ENCODE measurements at places on chromosomes 7 and 10.

DNA sequence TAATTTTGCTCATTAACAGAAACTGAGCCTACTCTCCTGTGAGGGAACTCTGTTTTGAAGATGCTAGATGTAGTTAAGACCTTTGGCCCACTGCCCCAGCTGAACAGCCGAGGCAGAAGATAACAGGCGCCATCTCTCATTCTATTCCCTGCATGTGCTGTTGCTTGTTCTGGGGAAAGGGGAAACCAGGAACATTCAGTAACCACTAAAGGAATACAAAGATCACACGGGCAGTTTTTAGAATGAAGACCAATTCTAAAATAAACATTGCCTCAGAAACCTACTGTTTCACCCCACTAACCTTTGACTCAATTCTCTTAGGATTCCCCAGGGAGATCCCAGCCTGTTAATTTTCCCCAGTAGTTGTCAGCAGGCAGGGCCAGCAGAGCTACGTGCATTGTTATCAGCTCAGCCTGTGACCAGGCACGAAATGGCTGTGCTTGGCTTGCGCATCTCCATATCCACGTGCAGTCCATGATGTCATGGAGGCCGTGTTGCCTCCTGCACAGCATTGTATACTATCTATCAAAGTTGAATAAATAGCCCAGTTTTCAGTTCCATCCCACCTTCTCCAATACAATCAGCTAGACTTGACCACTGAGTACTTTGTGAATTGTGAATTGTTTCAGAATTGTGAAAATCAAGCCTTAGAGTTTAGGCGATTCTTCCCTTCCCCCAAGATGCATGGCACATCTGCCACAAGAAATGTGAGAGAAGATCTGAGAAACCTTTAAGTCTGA, 36.0 kb downstream of the ANK3 start:
- no peak for DNase-seq

- no peak for DNase-seq
Observed at GRCh38 chr10:75058161-75058560, 53.3 kb upstream of the SAMD8 start.

DNA sequence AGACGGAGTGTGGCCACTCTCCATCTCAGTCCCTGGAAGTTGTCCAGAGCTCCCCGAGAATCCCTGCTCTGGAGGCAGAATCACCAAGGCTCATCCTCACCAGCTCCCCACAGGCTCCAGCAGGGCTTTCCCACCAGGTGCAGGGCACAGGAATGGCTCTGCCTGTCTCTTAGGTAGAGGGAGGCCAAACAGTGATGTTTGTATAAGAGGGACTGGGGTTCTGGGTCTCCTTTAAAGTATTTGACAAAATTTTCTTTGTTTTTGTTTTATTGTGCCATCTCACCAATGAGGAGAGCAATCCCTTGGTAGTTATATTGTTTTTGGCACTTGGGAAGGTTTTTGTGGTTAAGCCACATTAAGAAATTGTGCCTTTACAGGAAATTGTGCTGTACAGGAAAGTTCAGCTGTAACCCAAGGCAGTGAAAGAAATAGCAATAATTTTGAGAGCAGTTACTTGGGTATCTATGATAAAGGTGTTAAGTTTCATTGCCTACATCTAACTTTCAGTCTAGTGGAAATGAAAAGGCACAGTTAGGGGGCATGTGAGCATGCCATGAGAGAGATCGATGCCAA, 219.3 kb upstream of the PRSS58 start:
- DNase-seq = peak; percentile 30

- DNase-seq = no peak
Observed at GRCh38 chr7:93375603-93376002, 143.4 kb downstream of the VPS50 start.

DNA sequence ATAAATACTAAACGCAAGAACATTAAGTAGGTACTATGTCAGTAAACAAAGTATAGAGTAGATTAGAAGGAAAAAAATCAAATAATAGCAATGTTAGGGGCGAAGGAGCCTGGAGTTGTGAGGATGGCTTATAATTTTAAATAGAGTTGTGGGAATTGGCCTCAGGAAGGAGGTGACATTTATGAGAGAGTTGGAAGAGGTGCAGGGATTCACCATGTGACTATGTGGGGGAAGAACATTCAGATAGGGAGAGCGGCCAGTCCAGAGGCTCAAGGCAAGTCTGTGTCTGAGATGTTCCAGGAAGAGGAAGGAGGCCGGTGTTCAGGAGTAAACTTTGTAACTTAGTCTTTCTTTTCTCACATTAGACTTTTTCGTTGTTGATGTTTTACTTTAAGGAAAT, 778.6 kb upstream of the C7orf33 start:
- DNase-seq = no peak

DNA sequence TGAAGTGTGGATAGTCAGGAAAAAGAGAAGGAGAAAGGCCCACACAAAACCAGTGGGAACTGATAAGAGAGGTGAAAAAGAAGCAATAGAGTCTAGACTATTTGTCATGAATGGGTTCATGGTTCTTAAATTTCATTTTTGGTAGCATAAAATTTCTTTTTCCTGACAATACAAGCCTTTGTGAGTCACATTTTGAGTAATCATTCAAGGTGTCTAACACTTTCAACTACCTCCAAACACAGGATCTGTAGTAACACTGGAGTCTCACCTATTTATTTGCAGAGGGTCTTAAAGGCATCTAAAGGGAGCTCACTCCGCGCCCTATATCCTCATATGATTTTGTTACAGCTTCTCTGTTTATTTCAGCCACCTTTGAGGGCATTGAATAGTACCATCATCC, 96.0 kb downstream of the SAMD9 start:
- no peak for DNase-seq

DNA sequence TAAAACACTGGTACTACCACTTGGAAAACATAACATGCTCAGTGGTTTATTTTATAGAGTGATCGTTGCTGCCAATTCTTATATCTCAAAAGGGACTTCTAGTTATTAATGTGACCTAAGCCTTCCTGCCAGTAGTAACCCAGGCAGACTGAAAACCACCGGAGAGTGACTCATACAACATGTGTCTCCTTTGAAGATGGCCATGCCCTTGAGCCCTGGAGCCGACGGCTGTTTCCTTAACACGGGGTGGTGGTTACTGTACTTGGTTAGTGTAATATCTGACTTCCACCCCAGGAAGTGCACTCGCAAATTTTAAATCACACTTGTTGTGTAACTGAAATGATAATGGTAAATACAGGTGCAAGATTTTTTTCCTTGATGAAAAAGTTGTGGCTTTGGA, 30.5 kb downstream of the JAKMIP3 start:
- DNase-seq = no peak

DNA sequence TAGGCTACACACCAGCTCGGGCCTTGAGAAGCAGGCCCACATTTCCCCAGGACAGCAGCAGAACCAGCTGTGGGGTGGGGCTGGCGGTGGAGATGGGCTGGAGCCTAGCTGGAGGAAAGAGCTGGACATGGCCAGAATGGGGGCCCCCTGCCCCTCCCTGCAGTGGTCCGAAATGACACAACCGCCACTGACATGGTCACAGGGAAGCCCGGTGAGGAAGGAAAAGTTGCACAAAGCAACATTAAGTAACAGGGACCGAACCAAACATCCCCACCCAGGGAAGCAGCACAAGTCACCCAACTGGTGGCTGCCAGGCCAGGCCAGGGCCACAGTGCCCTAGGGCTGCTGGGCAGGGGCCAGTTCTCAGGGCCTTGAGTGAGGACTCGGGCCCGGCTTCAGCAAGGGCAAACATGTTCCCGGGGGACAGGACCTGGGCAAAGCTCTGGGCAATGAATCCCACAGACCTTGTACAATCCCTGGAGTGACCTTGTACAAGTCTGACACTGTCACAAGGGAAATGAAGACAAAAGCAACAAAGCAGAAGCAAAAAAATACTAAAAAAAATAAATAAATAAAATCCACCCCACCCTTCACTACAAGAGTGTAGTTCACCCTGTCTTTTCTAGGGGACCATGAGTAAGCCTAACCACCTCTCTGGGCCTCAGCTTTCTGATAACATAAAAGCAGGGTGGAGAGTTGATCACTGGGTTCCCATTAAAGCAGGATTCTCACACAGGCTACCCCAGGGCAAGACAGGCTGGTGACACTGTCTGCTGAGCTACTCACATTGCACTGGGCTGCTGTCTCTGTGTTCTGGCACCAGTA, 33.0 kb downstream of the PSAP start:
- no peak for DNase-seq

- DNase-seq = no peak
Observed at GRCh38 chr7:131021902-131022301, 287.9 kb upstream of the KLF14 start.

DNA sequence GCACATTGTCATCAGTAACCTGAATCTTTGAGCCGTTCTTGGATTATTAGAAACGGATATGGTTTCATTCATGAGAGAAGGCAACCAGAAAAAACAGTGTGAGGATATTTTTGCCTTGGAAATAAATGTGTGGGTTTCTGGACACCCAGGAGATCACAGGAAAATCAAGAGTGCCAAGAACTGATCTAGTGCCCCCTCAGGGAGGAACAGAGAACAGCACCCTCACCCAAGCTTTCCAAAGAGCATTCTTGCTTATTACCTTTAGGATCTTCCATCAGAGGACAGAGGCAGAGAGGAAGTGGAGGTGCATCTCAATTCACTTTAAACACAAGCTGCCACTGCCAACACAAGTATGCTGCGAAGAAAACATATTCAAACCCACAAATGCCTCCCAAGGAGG, 851.5 kb upstream of the COBL start:
- DNase-seq = no peak

GRCh38 chr7:296373-296945, 6.5 kb downstream of the FOXL3 start:
- no peak for DNase-seq

DNA sequence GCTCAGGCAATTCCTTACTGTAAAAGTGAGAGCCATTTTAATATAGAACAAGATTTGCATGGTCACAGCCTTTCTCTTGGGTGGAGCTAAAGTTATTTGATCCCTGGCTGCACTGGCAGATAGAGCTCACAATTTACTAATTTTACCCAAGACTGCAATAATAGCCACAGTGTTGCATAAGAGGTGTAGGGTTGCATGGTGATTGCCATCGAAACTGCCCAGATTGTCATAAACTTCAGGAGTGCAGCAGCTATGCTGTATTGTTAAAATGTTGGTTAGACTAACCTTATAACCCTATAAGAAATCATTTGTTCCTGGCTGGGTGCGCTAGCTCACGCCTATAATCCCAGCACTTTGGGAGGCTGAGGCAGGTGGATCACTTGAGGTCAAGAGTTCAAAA, 50.0 kb downstream of the VCL start:
- DNase-seq = no peak

- no peak for DNase-seq
Observed at GRCh38 chr7:55088620-55089019, 69.8 kb downstream of the EGFR start.

- DNase-seq = no peak
Observed at GRCh38 chr7:142298009-142298408, 40.2 kb upstream of the PRSS58 start.

- DNase-seq = no peak
Observed at GRCh38 chr7:3349126-3349525, 48.1 kb downstream of the SDK1 start.

DNA sequence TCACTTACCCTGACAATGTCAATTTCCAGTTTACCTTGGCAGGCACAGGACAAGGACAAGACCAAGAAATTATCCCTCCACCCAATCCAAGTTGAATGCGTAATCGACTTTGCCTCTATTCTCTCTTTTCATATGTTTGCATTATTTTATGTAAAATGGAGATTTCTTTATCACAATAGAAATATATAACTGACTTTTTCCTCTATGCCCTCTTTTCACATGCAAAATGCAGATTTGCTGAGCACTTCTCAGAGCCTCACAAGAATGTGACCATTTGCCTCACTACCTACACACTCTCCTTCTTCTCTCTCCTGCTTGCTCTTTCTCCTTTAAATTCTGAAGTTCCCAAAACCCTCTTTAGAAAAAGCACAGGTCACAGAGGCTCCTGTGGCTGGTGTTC, 15.1 kb downstream of the CYP3A43 start:
- DNase-seq = no peak

DNA sequence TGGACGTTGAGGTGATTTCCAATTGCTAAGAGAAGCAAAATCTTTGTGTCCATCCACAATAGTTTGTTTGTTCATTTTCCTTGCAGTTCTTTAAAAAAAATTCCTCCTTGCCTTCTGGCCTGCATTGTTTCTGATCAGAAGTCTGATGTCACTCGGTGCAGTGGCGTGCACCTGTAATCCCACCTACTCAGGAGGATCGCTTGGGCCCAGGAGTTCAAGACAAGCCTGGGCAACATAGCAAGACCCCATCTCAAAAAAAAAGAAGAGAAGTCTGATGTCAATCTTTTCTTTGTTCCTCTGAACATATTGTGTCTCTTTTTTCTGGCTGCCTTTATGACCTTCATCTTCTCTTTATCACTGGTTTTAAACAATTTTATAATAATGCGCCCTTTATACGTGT, 13.5 kb upstream of the OCM start:
- no peak for DNase-seq

DNA sequence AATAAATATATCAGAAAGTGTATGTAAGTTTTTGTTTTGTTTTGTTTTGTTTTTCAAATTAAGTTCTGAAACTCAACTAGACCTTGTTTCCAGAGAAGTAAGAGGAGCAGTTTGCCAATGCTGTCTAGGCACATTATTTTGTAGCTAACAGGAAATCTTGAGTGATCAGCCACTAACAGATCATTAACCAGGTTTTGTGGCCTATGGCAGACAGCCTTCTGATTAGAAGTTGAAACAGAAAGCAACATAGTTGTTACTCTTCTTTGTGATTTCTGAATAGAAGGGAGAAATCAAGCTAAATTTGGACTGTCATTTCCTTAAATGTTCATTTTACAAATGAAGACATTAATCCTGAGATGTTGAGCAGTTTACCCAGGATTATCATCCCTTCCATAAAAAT, 142.6 kb downstream of the PLXDC2 start:
- DNase-seq = no peak

DNA sequence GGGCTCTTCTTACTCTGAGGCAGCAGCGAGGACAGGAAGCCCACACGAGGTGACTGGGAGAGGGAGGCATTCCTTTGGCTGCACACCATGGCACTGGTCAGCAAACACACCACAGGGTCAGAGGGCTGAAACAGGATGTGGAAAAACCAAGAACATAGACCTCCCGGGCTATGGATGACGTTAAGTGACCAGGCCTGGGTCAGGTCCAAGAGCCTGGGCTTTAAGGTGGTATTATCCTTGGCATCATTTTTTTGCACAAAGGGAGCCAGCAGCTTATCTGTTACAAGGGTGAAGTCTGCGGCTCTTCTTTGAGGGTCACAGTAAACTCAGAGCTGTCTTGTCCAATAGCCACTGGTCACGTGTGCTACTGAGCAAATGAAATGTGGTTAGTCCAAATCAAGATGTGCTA, 7.0 kb downstream of the WDR91 start:
- no peak for DNase-seq

DNA sequence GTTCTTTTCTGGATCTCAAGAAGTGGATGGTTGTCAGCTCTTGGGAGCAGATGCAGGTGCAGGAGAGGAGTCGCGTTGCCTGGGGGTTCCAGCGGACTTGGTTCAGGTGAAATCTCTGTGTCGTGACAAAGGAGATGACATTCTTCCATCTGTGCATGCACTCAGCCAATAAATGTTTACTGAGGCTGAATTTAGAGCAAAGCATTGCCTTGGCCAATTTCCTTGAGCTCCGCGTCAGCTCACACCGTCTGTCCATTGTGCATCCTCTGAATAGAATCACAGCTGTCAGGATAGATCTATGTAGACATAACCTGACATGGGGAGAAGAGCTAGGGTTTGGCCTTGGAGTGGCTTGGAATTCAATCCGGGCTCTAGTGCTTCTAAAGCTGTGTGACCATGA, 343.7 kb downstream of the GLRX3 start:
- DNase-seq = no peak
